ENCODE measurements at places on chromosomes 2 and 18. TPM values are rescaled to one million over a fixed set of nuclear protein-coding genes. Genes with fewer than 3 reads are reported as not detected.
A peak's percentile ranks its signal among the peaks of the same experiment; 100 is the strongest.

The SNED1 gene
- polyA plus RNA-seq: 53.1 TPM

The HTR2B gene
- polyA plus RNA-seq: 0.45 TPM

The COPS8 gene
- polyA plus RNA-seq: 73.8 TPM

The SKOR2 gene
- not detected for polyA plus RNA-seq

The MPP4 gene
- polyA plus RNA-seq: 0.09 TPM

The ACTG2 gene
- polyA plus RNA-seq: 41.5 TPM

The MYO7B gene
- 1.2 TPM for polyA plus RNA-seq

The MBD2 gene
- 82.3 TPM for polyA plus RNA-seq

DNA sequence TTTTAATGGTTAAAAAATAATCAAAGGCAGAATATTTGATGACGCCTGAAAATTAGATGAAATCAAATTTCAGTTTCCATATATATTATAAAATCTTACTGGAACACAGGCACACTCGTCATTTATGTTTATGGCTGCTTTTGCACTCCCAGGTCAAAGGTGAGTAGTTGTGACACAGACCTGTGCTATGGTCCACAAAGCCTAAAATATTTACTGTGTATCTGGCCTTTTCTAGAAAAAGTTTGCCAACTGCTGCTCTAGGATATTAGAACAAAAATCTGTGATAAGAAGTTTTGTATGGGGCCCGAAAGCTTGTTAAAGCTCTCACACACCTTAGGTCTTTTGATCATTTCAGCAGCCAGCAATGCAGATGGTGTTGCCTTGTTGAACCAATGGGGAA is 104.3 kb downstream of the PKP4 start:
- no peak overlapping the region for H3K27ac ChIP-seq
- H3K4me3 ChIP-seq: no peak overlapping the region
- H3K4me1 ChIP-seq: no peaks in the 10 kb centered on the region
- H3K27me3 ChIP-seq: no peaks in the 10 kb centered on the region
- no peak for DNase-seq
- H3K36me3 ChIP-seq: no peaks in the 10 kb centered on the region

DNA sequence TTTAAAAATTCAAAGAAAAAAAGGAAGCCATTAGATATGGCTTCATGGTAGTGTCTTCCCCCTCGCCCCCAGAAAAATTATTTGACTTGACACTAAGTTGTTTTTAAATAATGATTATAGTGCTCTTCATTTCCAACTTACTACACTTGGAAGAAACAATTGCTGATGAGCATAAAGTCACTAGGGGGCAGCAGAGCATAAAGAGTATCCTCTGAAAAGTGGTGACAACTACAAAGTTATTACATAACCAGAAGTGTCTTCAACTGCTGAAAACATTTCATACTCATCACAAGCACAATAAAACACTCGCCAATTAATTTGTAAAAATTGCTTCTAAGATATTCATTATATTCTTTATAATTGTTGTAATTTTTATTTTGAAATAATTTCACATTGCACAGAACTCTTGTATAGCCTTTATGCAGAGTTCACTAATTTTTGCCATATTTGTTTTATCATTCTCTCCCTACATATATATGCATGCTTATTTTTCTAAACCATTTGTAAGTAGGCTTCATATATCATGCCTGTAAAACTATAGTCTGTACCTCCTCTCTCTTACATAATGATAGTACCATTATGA is 54.9 kb downstream of the EXOC6B start:
- H3K4me3 ChIP-seq: no peak overlapping the region
- H3K4me1 ChIP-seq: peaks cover 3% of the 10 kb centered on the region
- no peaks in the 10 kb centered on the region for H3K36me3 ChIP-seq
- H3K27me3 ChIP-seq: no peaks in the 10 kb centered on the region

DNA sequence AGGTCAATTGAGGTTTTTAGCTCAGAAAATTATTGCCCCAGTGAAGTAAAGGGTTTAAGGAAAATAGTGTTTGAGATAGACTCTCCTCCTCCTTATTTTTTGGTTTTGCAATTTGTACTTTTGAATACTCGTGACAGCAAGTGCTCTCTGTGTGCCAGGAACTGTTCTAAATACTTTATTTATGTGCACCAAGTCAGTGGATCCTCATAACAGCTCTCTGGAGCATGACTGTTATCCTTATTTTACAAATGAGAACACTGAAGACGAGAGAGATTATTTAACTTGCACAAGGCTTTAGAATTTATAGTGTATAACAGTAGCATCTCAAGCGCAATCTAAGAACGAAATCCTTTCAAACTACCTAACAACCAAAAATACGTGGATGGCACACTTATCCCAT is 24.7 kb downstream of the BABAM2 start:
- no peak for DNase-seq
- no peaks in the 10 kb centered on the region for H3K36me3 ChIP-seq
- no peaks in the 10 kb centered on the region for H3K27me3 ChIP-seq
- peak overlapping the region; percentile 33 for H3K27ac ChIP-seq

GRCh38 chr2:173272849-173273248 is 81.8 kb upstream of the CDCA7 start:
- no peaks in the 10 kb centered on the region for H3K4me1 ChIP-seq
- H3K36me3 ChIP-seq: peaks cover 3% of the 10 kb centered on the region

DNA sequence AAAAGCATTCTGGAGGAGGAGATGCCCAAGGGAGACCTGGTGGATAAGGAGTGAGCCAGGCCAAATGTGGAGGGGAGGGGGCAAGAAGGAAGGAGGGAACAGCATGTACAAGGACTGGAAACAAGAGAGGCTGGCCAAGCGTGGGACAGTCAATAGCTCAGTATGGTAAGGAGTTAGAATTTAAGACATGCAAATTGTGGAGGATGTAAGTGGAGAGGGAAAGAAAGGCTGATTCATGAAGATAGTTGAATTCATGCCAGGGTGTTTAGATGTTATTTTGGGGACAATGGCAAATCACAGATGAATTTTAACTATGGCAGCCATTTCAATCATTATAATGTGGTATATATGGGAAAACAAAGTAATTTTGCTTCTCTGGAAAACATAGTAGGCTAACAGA is 462.3 kb downstream of the MEIS1 start:
- DNase-seq: no peak
- no peak overlapping the region for H3K4me3 ChIP-seq
- H3K36me3 ChIP-seq: no peaks in the 10 kb centered on the region
- no peak overlapping the region for H3K27ac ChIP-seq

- H3K4me1 ChIP-seq: peaks cover 2% of the 10 kb centered on the region
- peak overlapping the region; percentile 98 for H3K27ac ChIP-seq
- no peaks in the 10 kb centered on the region for H3K27me3 ChIP-seq
- peak overlapping the region; percentile 65 for H3K4me3 ChIP-seq
Measured at GRCh38 chr2:144511937-144512336, 8.0 kb downstream of the ZEB2 start.

DNA sequence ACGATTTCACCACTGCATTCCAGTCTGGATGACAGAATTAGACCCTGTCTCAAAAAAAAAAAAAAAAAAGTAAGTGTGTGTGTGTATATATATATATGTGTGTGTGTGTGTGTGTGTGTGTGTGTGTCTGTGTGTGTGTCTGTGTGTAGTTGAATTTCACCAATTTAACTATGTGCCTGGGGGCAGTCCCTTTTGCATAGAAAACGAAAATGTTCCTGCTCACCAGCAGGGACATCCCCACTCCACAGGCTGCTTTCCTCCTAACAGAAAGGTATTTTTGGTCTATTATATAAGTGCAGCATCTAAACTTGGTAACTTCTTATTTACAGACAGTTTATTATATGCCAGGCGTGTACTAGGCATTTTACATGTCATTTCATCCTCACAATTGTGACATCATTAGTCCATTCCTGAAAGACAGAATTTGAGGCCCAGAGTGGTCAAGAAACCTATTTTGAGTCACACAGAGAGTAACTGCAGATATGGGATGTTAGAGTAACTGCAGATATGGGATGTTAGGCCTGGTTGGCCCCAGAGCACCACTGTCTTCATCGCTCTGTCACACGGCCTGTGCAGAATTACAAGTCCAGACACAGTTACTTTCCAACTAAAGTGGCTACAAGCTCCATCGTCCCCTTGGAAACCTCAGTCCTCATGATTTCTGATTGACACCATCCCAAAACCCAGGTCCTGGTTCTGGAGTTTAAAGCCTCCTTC is 9.3 kb upstream of the TTL start:
- H3K27me3 ChIP-seq: no peaks in the 10 kb centered on the region
- H3K27ac ChIP-seq: no peak overlapping the region
- H3K4me1 ChIP-seq: no peaks in the 10 kb centered on the region
- H3K4me3 ChIP-seq: no peak overlapping the region
- no peak for DNase-seq

- no peak for DNase-seq
- H3K4me3 ChIP-seq: no peak overlapping the region
- no peaks in the 10 kb centered on the region for H3K36me3 ChIP-seq
Measured at GRCh38 chr2:111954602-111955332, 56.4 kb downstream of the MERTK start.

DNA sequence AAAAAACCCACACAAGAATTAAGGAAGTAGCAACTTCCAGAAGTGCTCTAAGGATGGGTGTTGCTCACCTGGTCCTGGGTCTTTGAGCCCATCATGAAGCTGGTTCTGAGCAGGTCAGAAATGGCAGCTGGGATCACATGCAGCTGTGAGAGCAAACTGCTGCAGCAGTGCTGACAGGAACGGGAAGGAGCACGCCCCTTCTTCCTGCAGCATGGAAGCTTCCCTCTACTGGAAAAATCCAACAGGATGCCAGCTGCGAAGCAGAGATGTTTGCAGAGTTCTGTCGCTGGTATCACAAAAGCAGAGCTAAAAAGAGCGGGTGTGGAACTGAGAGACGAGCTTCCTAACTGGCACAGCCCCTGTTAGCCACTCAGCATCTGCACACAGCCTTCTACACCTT is 33.7 kb downstream of the EIF4E2 start:
- no peaks in the 10 kb centered on the region for H3K27me3 ChIP-seq
- H3K36me3 ChIP-seq: peaks cover 42% of the 10 kb centered on the region
- no peak overlapping the region for H3K27ac ChIP-seq

GRCh38 chr2:230668939-230669303 is 43.7 kb upstream of the CAB39 start:
- no peak for DNase-seq
- H3K27ac ChIP-seq: peak overlapping the region; percentile 84
- no peaks in the 10 kb centered on the region for H3K36me3 ChIP-seq
- H3K27me3 ChIP-seq: no peaks in the 10 kb centered on the region
- no peak overlapping the region for H3K4me3 ChIP-seq
- H3K4me1 ChIP-seq: no peaks in the 10 kb centered on the region

- no peaks in the 10 kb centered on the region for H3K27me3 ChIP-seq
- no peak for DNase-seq
- H3K27ac ChIP-seq: no peak overlapping the region
Measured at GRCh38 chr2:211469664-211470059, 913.3 kb downstream of the CPS1 start.

GRCh38 chr18:54532962-54533361 is 58.1 kb upstream of the DYNAP start:
- no peaks in the 10 kb centered on the region for H3K36me3 ChIP-seq
- no peaks in the 10 kb centered on the region for H3K27me3 ChIP-seq
- H3K4me1 ChIP-seq: no peaks in the 10 kb centered on the region
- H3K27ac ChIP-seq: no peak overlapping the region
- H3K4me3 ChIP-seq: no peak overlapping the region

DNA sequence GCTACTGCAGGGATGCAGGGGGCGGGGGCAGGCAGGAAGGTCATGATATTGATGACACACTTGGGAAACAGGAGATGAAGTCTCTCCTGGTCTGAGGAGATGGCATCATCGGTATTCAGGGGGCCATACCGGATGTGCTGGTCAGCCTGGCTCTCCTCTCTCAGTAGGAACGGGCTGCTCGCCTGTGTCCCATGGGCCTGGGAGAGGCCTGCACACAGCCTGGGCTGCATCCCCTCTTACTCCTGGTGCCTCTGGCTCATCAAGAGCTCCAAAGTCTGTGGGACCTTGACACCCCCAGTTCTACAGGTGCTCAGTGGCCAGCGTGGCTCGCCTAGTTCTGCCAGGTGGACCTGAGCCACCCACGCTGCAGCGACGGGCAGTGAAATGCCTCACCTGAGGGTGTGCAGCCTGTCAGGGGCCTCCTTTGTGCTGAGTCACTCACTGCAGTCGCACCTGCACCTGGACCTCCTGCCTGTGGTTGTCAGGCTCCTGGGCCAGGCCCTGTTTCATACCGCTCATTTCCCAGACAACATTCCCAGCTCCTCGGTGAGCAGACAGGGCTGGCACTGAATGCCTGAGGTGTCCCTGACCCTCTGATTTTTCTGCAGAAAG is 18.6 kb upstream of the CNDP1 start:
- peaks cover 97% of the 10 kb centered on the region for H3K36me3 ChIP-seq
- H3K27me3 ChIP-seq: no peaks in the 10 kb centered on the region
- H3K27ac ChIP-seq: no peak overlapping the region
- DNase-seq: no peak
- no peaks in the 10 kb centered on the region for H3K4me1 ChIP-seq

GRCh38 chr2:104433657-104434056 is 420.3 kb upstream of the POU3F3 start:
- H3K27me3 ChIP-seq: no peaks in the 10 kb centered on the region
- H3K36me3 ChIP-seq: no peaks in the 10 kb centered on the region
- no peak overlapping the region for H3K4me3 ChIP-seq
- H3K4me1 ChIP-seq: peaks cover 4% of the 10 kb centered on the region
- no peak for DNase-seq

DNA sequence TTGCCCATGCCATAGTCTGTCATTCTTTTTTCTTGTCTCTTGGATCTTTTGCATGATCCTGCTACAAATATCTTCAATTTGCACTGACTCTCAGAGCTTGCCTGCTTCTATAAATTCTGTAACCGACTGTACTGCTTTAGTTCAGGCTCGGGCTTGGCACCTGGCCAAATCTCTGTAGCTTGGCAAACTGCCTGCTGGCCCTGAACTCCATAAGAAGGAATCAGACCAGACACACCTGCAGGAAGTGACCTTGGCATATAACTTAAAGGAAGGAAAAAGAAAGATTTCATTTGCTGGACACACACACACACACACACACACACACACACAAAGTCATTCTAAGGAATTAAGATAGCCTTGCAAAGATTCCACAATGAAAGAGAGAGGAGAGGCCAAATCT is 291.2 kb upstream of the DDX18 start:
- H3K36me3 ChIP-seq: no peaks in the 10 kb centered on the region
- peak; percentile 63 for DNase-seq
- no peaks in the 10 kb centered on the region for H3K4me1 ChIP-seq
- H3K27me3 ChIP-seq: no peaks in the 10 kb centered on the region
- H3K4me3 ChIP-seq: no peak overlapping the region

DNA sequence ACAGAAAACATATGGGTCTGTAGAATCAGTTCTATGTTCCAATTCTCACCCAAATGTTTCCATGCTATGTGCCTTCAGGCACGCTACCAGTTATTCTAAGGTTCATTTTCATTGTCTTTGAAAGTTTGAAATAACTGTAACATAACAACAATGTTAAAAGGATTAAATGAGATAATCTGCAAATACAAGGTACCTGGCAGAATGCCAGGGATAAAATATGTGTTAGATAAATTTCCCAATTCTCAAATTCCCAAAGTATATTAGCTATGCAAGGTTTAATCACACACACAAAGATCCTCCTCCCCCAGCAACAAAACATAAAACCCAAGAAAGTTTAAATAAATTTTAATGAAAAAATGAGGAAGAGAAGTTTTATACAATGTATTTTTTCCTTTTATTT is 261.2 kb downstream of the LRP1B start:
- no peaks in the 10 kb centered on the region for H3K36me3 ChIP-seq
- no peak overlapping the region for H3K4me3 ChIP-seq
- no peak overlapping the region for H3K27ac ChIP-seq
- no peaks in the 10 kb centered on the region for H3K27me3 ChIP-seq
- no peaks in the 10 kb centered on the region for H3K4me1 ChIP-seq
- no peak for DNase-seq

- no peak overlapping the region for H3K4me3 ChIP-seq
- peaks cover 12% of the 10 kb centered on the region for H3K4me1 ChIP-seq
- H3K27ac ChIP-seq: peak overlapping the region; percentile 48
- DNase-seq: no peak
Measured at GRCh38 chr2:102442967-102443828, 20.2 kb downstream of the IL18RAP start.

All from left lung (tissue), 14 donors.